Stimulated activated CD4-positive, alpha-beta T cell treated with anti-CD3 and anti-CD28 coated beads, Interleukin-2, amount 100 ng/mL, for 24 hours (primary cell): ENCODE measurements at places on chromosomes 1 and 21.

GRCh38 chr1:64163970-64164369 lies 39.5 kb upstream of the UBE2U start:
- DNase-seq, result no peak

DNA sequence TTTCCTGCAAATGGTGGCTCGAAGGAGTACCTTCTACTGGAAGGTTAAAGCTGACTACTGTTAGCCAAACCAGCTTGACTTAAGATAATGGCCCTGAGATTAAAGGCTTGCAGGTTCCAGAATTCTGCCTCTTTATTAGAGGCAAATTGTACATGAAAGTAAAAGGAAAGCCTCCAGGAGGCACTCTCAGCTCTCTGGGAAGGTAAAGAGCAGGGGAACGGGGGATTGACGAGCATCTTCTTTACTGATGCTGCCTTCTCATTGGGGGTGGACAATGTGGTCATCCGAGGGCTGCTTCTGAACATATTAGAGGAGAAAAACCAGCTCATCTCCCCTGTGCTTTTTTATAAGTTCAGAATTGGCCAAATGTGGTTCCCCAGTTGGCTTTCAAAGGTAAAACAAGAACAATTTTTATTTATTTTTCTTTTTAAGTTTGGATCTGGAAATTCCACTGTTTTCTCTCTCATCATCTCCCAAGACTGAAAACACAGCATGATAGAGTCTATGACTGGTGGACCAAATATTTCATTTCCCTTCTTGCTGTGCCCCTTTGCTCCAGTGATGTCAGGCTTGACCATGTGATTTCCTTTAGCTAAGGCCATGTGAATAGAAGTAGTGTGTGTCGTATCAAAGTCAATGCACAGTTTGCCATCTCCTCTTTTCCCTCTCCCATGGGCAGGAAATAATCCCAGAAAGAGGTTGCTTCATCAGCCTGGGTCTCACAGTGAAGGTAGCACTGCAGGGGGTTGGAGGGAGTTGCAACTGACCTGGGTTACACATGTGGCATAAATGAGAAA lies 292.7 kb downstream of the PRDM2 start:
- DNase-seq, result no peak

- no peak for DNase-seq
Measured at GRCh38 chr1:47906527-47907176, 90.5 kb downstream of the TRABD2B start.

DNA sequence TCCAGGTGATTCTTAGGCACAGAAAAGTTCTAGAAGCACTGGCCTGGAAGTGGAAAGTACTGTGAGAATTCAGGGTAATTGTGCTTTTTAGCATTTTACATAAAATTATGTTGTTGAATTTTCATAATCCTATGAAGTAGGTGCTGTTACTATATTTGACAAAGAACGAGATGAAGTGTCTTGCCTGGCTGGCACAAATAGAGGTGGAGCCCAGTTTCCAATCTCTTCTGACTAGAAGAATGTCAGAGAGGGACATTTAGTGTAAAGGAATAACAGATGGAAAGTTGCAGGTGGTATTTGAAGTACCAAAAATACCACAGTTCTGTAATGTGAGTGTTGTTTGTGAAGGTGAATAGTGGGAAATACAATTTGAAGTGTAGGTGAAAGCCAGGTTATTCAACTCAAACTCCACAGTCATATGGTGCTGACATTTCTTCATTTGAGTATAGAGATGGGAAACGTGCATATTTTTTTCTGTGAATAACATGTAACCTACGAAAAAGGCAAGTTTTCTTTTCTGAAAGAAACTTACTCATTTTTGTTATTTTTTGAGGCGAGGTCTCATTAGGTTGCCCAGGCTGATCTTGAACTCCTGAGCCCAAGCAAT lies 3.5 kb upstream of the TMCO2 start:
- DNase-seq, result no peak

DNA sequence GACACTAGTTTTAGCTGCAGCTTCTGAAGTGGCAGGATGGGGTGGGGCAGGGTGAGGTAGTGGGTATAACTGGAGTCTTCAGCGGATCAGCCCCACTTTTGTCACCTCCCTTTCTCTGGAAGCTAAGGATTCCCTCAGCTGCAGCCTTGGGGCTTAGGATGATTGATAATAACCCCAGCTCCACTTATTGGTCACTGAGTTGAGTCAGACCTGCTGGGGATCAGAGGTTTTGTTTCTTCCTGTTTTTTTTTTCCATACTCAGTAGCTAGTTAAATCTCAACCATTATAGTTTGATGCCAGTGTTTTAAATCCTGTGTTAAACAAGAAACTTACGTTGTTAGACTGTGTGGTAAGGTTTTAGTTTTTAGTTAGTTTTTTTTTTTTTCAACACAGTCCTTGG lies 57.2 kb downstream of the LAMC1 start:
- no peak for DNase-seq

DNA sequence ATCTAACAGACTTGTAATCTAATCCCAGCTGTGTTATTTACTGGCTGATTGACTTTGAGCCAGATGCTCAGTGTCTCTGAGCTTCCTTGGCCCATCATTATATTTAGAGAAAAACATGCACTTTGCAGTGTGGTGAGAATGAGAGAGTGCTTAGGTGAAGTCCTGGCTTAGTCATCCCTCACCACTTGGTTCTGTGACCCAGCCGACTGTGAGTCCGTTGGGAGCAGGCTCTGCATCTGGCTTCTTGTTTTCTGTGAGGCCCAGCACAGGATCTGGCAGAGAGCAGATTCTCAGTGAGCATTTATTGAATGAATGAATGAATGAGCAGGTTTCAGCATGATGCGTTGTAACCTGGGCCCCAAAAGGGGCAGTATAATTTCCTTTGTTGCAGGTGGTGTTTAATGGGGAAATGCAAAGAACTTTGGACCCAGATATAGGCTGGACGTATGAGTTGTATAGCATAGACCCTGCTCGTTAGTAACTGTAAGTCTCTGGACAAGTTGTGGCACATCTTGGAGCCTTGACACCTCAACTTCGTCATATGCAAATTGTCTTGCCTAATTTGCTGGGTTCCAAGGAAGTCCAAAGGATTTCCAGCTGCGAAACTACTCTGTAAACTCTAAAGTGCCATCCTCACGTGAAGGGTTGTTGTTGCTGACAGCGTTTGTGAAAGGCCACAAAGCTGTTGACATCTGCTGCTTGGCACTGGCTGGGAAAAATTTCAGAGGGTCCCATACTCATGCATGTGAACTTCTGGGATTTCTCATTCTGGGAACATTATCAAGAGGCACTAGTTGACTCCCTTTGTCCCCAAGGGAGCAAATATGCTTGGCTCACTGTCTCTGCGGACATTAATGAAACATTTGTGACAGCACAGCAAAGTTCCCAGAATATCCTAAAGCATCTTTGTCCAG lies 138.8 kb upstream of the USP24 start:
- DNase-seq, result no peak

DNA sequence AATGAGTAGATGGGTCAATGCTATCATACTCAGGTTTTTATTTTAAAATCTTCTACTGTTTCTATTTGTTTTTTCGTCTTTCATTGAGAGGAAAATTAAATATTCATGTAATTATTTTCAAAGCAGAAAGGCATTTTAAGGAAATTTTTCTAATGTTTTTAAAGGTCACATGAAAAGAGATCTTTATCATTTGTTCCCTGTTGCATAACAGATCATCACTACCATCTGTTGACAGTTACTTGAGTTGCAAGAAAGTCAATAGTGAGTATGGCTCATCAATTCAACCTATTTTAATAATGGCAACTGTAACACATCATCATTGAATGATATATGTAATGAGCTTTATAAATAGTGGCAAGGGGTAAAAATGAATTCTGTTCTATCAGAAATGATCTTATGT lies 369.7 kb downstream of the DPYD start:
- no peak for DNase-seq

- no peak for DNase-seq
Measured at GRCh38 chr1:204409123-204409522, 2.5 kb downstream of the PPP1R15B start.

DNA sequence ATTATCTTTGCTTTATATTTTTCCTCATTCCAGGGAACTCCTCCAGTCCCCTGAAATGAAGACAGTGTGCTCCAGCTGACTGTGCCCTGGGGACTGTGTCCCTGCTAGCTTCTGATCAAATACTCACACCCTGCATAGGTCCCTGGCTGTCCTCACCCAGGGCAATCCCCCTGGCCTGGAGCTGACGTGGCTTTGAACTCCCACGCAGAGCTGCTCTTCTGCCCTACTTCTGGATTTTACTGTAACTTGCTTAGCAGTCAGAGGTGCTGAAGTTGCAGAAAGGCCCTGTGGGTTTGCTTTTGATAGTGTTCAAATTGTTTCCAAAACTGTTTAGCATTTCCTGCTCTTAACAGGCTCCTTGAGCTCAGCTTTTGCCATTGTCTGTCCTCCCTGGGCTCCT lies 186.5 kb downstream of the FASLG start:
- DNase-seq, result peak; percentile 65

- DNase-seq, result no peak
Measured at GRCh38 chr1:247487057-247487456, 29.2 kb upstream of the OR2B11 start.

DNA sequence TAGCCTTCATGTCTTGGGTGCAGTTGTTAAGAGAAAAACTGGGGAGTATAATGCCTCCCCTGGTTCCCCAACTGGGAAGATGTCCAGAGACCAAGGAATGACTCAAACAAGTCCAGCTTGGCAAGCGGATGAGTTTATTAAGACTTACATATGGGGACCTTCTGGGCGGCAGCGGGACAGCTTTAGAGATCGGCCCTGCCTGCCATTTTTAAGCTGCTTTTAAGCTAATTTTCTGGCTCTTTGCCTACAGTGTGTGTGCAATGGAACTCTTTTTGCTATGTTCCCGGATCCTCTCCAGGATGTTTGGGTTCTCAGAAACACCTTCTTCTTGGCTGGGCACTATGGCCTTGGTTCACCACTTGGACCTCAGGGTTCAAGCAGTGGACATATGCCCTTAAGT lies 99.5 kb downstream of the RYR2 start:
- DNase-seq, result no peak

GRCh38 chr1:37809942-37810341 lies 1.9 kb upstream of the YRDC start:
- DNase-seq, result no peak

- DNase-seq, result peak; percentile 12
Measured at GRCh38 chr1:111769517-111770146, 13.9 kb downstream of the DDX20 start.

GRCh38 chr1:21659099-21659923 lies 9.8 kb downstream of the RAP1GAP start:
- peak; percentile 80 for DNase-seq

- DNase-seq, result no peak
Measured at GRCh38 chr1:219882096-219882495, 46.3 kb downstream of the SLC30A10 start.

GRCh38 chr1:116408193-116408592 lies 35.1 kb downstream of the ATP1A1 start:
- no peak for DNase-seq

DNA sequence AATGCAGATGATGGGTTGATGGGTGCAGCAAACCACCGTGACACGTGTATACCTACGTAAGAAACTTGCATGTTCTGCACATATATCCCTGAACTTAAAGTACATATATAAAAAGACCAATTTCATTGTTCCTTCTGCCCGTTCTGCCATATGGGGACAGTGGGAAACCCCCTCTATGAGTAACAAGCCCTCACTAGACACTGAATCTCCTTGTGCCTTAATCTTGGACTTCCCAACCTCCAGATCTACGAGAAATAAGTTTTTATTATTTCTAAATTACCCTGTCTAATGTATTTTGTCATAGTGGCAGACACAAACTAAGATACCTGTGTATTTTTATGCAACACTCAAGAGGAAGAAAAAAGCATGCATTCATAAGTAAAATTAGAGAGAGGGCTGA lies 10.0 kb downstream of the GBP7 start:
- DNase-seq, result no peak

DNA sequence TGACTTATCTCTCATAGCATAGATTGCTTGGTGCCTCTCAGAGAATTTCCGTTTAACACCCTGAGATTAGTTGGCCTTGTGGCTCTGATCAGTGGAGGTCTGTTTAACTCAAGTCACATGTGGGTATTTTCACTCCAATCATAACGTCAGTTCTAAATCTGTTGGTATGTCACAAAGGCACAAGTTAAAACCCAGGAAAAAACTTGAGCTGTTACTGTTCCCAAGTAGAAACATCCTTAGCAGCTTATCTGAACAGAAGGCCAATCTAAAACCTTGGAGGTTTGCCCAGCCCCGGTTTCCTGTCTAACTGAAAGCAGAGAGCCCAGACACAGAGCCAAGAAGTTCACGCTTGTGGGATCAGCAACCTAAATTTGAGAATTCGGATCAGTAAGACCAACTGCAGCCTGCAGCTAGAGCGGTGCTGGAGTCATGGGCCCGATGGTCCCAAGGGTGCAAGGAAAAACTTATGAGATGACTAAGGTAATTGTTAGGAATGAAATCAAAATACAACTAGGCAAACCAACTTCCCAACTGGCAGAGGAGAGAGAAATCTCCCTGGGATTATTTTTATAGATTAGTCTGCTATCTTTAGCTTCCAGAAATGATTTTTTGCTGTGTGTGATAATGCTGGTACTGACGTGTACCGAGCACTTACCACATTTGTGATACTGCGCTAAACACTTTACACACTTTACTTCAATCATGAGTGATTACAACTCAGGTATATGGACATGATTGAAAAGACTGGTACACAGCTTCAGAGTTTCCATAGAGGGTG lies 90.2 kb upstream of the C1orf21 start:
- DNase-seq, result no peak

DNA sequence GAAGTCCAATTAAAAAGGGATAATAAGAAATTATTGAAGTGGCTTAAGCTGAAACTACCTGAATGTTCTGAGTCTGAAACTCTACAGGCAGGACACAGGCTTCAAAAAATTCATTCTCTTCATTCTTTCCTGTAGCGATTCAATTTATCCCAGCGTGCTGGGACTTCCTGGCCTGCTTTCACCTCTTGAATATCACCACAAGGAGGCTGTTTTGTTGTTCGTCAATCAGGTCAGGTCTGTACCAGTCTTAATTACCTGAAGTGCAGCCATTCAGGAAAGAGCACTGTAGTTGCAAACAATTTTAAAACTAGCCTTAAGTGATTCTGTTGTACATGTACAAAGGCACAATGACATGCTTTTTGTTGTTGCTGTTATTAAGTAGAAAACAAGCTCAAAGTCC lies 38.4 kb downstream of the FYB2 start:
- DNase-seq, result no peak

GRCh38 chr21:34833465-34833864 lies 164.7 kb downstream of the CLIC6 start:
- DNase-seq, result no peak

GRCh38 chr1:77925956-77926355 lies 37.5 kb downstream of the NEXN start:
- DNase-seq, result no peak

- DNase-seq, result no peak
Measured at GRCh38 chr1:16067127-16067768, 6.2 kb downstream of the FAM131C start.

GRCh38 chr1:44733784-44734183 lies 2.8 kb upstream of the RNU5D-1 start:
- DNase-seq, result no peak

GRCh38 chr1:41875487-41875886 lies 43.2 kb downstream of the HIVEP3 start:
- DNase-seq, result no peak

GRCh38 chr1:116503546-116504307 lies 67.1 kb downstream of the CD58 start:
- peak; percentile 19 for DNase-seq

GRCh38 chr1:118370861-118371260 lies 185.8 kb upstream of the SPAG17 start:
- no peak for DNase-seq

- DNase-seq, result no peak
Measured at GRCh38 chr21:39845571-39846130, 21.6 kb upstream of the PCP4 start.

- DNase-seq, result no peak
Measured at GRCh38 chr1:39759436-39759726, 11.8 kb downstream of the OXCT2 start.

- DNase-seq, result no peak
Measured at GRCh38 chr1:178172939-178173338, 79.0 kb downstream of the RASAL2 start.
